ENCODE measurements at places on chromosomes 11 and 22. TPM values are rescaled to one million over a fixed set of nuclear protein-coding genes. Genes with fewer than 3 reads are reported as not detected.

The RNF121 gene
- total RNA-seq: 37.2 TPM

The FOLR2 gene
- not detected for total RNA-seq

The DBX1 gene
- total RNA-seq: not detected

The EXPH5 gene
- 11.5 TPM for total RNA-seq

GRCh38 chr11:45105984-45106375 lies 40.5 kb upstream of the PRDM11 start:
- H3K4me3 ChIP-seq: no peak overlapping the region
- H3K27ac ChIP-seq: no peak overlapping the region
- DNase-seq: no peak
- no peaks in the 10 kb centered on the region for H3K36me3 ChIP-seq
- H3K4me1 ChIP-seq: no peaks in the 10 kb centered on the region

GRCh38 chr11:128324531-128325141 lies 262.7 kb downstream of the ETS1 start:
- H3K27me3 ChIP-seq: no peaks in the 10 kb centered on the region
- H3K27ac ChIP-seq: no peak overlapping the region
- H3K36me3 ChIP-seq: no peaks in the 10 kb centered on the region
- H3K4me3 ChIP-seq: no peak overlapping the region

DNA sequence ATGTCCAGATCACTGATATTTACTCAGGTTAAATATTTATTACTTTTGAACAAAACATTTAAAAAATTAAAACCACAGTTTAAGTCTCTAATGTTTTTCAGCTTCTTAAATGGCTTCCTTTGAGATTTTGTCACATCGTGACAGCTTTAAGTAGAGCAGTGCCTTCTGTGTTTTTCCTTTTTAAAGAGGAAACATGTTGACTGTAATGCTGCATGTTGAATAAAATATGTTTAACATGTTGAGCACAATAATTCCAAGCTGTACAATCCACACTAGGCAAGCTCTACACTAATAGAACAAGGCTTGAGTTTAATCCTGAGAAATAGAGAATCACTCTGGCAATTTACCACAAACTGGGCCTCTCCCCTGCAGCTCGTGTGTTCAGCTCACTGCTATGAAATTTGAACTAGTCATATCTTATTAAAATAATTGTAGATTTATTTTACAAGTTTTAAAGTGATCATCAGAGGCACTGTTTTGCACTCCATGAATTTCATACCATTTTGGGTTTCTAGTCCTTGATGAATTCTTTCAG lies 368.3 kb downstream of the SOX6 start:
- DNase-seq: no peak
- no peak overlapping the region for H3K27ac ChIP-seq
- H3K36me3 ChIP-seq: no peaks in the 10 kb centered on the region
- no peak overlapping the region for H3K4me3 ChIP-seq
- H3K27me3 ChIP-seq: peaks cover 37% of the 10 kb centered on the region

DNA sequence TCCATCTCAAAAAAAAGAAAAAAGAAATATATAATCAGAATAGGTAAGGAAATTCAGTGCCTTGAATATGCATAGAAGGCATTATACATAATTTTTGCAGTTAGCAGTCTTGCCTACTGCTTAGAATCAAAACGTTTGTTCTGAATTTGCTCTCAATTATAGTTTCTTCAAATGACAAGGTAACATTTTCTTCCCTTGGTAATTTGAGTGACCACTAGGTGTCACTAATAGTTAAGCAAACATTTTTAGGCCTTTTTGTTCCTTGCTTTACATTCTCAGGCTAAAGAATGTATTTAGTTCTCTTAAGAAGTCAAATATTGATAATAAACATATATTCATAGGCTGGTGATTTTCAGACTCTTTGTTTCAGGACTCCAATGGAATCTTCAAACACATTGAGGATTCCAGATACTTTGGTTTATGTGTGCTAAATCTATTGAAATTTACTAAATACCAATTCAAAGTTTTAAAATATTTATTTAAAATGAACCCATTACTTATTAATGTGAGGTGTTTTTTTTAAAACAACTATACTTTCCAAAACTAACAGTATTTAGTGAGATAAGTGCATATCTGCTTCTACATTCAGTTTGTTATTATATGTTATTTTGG lies 55.0 kb upstream of the DEPDC7 start:
- no peaks in the 10 kb centered on the region for H3K27me3 ChIP-seq
- no peak for DNase-seq
- no peak overlapping the region for H3K27ac ChIP-seq
- no peaks in the 10 kb centered on the region for H3K4me1 ChIP-seq
- H3K36me3 ChIP-seq: peaks cover 40% of the 10 kb centered on the region
- no peak overlapping the region for H3K4me3 ChIP-seq

GRCh38 chr22:46173152-46173551 lies 22.8 kb downstream of the PPARA start:
- H3K27ac ChIP-seq: no peak overlapping the region
- H3K36me3 ChIP-seq: no peaks in the 10 kb centered on the region
- no peaks in the 10 kb centered on the region for H3K27me3 ChIP-seq
- H3K4me3 ChIP-seq: no peak overlapping the region
- no peak for DNase-seq
- no peaks in the 10 kb centered on the region for H3K4me1 ChIP-seq

- no peak overlapping the region for H3K4me3 ChIP-seq
- DNase-seq: no peak
- no peaks in the 10 kb centered on the region for H3K36me3 ChIP-seq
- H3K4me1 ChIP-seq: no peaks in the 10 kb centered on the region
These were observed 1.9 kb upstream of the TRAF6 start for GRCh38 chr11:36512016-36512415.

DNA sequence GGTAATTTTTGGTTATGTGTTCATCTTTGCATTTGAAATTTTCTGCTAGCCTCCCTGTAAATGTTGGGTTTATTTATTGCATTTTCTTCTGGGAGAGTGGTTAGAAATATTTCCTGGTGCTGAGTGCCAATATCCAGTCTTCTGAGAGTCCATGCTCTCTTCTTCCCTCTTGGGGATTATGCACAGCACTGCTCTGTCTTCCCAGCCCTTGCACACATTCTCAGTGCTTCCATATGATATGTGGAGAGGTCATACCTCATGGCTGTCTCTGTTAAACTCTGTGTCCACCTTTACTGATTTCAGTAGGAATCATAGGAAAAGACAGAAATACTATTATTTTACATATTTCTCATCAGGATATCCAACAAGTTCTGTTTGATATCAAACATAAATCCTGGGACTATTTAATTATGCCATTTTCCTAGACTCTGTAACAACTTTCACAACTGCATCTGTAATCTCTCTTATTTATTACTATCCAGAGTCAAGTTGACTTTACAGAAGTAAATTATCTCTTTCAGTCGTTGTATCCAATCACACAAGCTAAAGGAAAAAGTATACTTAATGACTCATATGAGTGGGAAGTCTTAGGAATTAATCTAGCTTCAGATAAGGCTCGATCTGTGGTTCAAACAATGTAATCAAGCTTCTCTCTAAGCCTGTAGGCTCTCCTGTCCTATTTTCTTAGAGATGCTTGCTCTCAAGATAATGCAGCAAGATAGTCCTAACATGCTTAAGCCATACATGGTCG lies 2.7 kb upstream of the NXPE1 start:
- no peaks in the 10 kb centered on the region for H3K36me3 ChIP-seq
- H3K27ac ChIP-seq: no peak overlapping the region
- DNase-seq: no peak
- H3K4me1 ChIP-seq: no peaks in the 10 kb centered on the region

- H3K27me3 ChIP-seq: peaks cover 4% of the 10 kb centered on the region
- peaks cover 29% of the 10 kb centered on the region for H3K4me1 ChIP-seq
- H3K4me3 ChIP-seq: peak overlapping the region; percentile 84
- H3K27ac ChIP-seq: no peak overlapping the region
- no peak for DNase-seq
These were observed 772 bp downstream of the SBF1 start for GRCh38 chr22:50473855-50474671.

- DNase-seq: no peak
- H3K4me1 ChIP-seq: no peaks in the 10 kb centered on the region
- no peaks in the 10 kb centered on the region for H3K36me3 ChIP-seq
- no peaks in the 10 kb centered on the region for H3K27me3 ChIP-seq
- no peak overlapping the region for H3K4me3 ChIP-seq
These were observed 138.1 kb downstream of the SBF2 start for GRCh38 chr11:10155793-10156490.

DNA sequence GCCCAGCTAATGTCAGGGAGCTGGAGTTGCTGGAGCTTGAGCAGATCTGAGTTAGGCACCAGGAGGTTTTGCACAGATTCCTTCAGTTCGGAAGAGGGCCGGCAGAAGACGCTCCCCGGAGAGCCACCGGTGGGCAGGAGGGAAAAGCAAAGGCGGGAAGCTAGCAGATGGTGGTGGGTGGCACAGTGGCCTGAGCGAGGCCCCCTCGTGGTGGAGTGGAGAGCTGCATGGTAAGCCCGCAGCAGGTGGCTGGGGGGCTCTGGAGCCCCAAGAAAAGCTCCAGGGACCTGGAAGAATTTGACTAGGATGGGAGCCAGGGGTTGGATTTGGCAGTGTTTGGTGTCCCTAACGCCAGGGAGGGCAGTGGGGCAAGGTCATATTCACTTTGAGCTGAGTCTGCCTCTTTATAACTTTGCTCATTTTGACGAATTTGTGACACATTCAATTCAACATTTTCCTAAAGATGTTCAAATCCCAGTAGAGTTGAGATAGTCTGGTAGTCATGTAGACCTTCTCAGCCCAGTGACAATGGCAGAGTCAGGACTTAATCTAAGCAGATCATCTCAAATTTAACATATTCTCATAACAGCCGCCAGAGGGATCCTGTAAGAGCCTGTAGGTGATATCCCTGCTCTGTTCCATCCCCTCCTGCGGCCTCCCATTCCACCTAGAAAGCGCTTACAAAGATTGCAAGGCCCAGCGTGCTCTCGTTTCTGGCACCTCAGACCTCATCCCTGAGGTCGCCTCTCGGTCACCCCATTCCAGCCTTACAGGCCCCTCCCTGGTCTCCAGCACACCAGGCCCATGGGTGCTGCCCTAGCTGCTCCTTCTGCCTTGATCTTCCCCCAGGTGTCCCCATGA lies 57.9 kb downstream of the TRIM29 start:
- no peaks in the 10 kb centered on the region for H3K36me3 ChIP-seq
- H3K4me1 ChIP-seq: no peaks in the 10 kb centered on the region
- H3K27ac ChIP-seq: no peak overlapping the region
- no peak overlapping the region for H3K4me3 ChIP-seq
- H3K27me3 ChIP-seq: no peaks in the 10 kb centered on the region

- H3K4me3 ChIP-seq: no peak overlapping the region
- H3K27ac ChIP-seq: no peak overlapping the region
- peaks cover 15% of the 10 kb centered on the region for H3K36me3 ChIP-seq
- H3K4me1 ChIP-seq: no peaks in the 10 kb centered on the region
- no peaks in the 10 kb centered on the region for H3K27me3 ChIP-seq
These were observed 100.8 kb downstream of the KIAA1671 start for GRCh38 chr22:25053153-25053805.

Data from H1 (cell line).